ENCODE measurements at places on chromosomes 7 and 10.

GRCh38 chr7:23462846-23463245 is 7.4 kb downstream of the IGF2BP3 start:
- no peak for DNase-seq

- no peak for DNase-seq
Measured at GRCh38 chr10:121695731-121696464, 97.7 kb upstream of the FGFR2 start.

DNA sequence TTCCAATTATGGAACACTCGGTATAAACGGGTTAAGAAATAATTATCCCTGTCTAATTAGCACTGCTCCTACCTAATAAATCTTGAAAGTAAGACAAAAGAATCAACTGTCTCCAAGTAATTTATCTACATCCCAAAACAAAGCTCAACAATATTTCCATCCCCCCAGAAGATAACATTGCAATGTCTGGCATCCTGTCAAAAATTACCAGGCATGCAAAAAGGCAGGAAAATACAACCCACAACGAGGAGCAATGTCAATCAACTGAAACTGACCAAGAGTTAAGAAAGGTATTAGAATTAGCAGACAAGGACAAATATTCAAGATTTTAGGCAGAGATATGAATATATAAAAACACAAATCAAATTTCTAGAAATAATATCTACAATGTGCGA is 84.5 kb upstream of the SVIL start:
- no peak for DNase-seq

GRCh38 chr10:48652344-48652743 is 32.3 kb upstream of the WDFY4 start:
- DNase-seq: no peak

- DNase-seq: no peak
Measured at GRCh38 chr10:65945061-65945460, 980.8 kb upstream of the LRRTM3 start.

- DNase-seq: no peak
Measured at GRCh38 chr10:51048792-51049191, 25.5 kb upstream of the PRKG1 start.

DNA sequence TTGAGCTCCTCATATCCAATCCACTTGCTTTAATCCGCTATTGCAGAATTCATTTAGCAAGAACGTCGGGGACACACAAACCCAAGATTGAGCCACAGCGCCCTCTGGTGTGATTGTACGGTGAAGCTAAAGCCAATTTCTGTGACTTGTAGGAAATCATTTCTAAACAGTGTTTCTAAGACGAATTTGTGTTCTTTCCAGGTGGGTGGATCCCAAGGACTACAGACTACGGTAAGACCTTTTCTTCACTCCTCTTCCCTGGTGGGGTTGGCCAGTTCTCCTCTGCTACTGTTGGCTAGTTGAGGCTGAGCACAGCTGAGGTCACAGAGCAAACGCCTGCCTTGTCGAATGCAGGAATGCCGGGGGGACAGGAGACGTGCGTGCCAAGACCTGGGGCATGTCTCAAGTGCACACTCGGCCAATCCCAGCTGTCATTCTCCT is 5.2 kb downstream of the DMBT1 start:
- DNase-seq: peak; percentile 88

DNA sequence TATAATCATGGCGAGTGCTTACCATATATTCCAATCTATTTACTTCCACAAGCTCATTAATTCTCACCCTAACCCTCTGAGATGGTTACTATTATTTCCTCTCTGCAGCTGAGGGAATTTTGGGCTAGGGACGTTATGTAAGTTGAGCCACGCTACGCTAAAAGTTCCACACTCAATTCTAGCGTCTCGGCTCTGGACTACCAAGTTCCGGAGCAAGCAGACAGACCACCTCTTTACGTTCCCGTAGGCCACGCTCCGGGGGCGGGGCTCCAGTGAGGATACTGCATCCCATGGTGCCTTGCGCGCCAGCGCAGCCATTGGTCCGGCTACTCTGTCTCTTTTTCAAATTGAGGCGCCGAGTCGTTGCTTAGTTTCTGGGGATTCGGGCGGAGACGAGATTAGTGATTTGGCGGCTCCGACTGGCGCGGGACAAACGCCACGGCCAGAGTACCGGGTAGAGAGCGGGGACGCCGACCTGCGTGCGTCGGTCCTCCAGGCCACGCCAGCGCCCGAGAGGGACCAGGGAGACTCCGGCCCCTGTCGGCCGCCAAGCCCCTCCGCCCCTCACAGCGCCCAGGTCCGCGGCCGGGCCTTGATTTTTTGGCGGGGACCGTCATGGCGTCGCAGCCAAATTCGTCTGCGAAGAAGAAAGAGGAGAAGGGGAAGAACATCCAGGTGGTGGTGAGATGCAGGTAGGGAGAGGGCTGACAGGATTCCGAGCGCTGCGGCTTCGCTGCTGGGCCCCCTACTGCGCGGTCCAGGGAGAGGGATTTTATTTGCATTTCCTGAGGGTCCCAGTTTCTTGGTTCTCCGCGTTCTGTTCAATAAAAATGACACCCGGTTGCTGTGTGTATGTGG is at the start of gene KIF11:
KIF11 (plus strand) TSS at position 370 of the 858 bp plus-strand sequence; CDS start at position 616, 246 bp downstream.
- DNase-seq: peak; percentile 97

DNA sequence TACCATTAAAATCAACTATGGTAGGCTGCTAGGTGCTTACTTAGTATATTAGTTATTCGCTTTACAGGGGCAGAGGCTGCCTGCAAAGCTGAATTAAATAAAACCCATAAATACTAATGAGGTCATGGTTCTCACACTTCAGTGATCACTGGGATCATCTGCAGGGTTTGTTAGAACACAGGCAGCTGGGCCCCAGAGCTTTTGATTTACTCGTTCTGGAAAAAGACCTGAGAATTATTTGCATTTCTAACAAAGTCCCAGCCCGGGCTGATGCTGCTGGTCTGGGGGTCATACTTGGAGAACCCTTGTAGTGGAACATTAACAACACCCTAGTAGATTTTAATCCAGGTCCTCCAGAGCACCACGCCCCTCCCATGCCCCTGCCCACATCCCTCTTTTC is 8.5 kb downstream of the UCN3 start:
- DNase-seq: no peak

- DNase-seq: no peak
Measured at GRCh38 chr7:33707427-33707826, 197.9 kb upstream of the BMPER start.

DNA sequence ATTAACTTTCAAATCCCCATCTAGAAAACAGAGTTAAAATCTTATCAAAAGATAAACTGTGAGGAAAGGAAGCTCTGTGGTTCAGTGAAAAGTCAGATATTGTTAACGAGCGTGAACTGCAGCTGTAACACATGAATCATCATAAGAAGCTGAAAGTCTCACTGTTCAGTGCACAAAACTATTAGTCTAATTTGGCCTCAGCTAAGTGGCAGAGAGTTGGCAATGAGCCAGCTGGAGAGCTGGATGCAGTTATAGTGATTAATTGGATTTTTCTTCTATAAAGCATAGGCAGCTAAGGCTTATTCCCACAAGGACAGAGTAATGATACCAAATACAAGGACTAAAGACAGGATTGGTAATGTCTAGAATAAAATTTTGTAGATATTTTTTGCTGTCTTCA is 101.1 kb upstream of the ABCB5 start:
- no peak for DNase-seq

- no peak for DNase-seq
Measured at GRCh38 chr10:90906596-90906995, 14.3 kb downstream of the ANKRD1 start.
